Sigmoid colon (tissue), 7 donors: ENCODE measurements at places on chromosomes 16 and 17.

- no peak for DNase-seq
Observed at GRCh38 chr17:70181376-70181775, 12.0 kb downstream of the KCNJ2 start.

DNA sequence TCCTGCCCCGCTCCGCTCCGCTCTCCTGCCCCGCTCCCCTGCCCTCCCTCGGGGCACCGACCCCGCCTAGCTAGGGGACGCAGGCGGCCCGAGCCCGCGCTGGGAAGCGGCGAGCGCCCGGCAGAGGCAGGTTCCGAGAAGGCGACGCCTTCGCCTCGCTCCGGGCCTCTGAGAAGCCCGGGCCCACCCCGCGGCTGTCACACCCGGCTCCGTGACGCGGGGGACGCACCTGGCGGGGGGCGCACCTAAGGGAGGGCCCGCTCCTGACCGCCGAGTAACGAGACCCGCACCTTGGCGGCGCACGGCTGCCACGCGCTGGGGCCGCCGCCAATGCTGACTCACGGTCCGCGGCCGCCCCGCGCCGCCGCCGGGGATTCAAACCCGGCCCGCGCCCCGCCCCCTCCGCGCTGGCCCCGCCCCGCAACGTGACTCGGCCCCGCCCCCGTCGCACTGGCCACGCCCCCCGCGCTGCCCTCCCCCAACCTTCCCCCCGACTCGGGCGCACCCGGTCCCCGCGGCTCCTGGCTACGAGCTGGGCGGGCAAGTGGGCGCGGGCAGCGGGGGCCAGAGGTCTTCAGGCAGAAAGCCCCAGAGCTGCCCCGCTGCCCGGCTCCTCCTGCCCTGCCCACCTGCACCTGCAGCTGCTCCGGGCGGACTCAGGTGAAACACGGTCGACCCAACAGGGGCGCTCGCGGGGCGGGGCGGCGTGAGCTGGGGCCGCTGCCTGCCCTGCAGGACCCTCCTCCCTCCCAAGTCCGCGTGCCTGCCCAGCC, 27.8 kb downstream of the GNPTG start:
- DNase-seq: no peak

DNA sequence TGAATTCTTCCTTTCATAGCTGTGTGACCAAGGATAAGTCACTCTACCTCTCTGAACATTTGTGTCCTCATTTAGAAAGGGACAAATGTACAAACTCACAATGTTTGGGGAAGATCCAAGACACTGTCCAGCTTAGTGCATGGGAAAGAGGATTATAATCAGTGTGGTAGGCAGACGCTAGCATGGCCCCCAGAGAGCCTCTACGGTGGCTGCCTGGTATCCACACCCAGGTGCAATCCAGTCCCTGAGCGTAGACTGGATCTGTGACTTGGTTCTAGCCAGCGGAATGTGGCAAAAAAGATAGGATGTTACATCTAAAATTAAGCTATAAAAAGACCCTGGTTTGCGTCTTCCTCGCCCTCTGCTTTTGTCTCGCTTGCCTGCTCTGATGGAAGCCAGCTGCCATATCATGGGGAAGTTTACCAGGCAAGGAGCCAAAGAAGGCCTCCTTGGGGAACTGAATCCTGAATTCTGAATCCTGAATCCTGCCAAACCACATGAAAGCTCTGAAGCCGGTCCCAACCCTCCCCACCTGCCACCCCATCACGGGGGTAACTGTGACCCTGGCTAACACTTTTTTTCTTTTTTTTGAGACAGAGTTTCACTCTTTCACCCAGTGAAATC, 51.7 kb downstream of the PLXDC1 start:
- peak; percentile 89 for DNase-seq

DNA sequence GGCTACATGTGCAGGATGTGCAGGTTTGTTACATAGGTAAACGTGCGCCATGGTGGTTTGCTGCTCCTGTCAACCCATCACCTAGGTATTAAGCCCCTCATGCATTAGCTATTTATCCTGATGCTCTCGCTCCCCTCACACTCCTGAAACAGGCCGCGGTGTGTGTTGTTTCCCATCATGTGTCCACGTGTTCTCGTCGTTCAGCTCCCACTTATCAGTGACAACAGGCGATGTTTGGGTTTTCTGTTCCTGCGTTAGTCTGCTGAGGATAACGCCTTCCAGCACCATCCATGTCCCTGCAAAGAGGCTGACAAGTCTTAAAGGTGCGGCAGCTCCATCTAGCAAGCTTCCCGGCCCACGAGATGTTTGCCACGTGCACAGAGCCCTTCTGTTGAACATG, 175.1 kb downstream of the FOXL1 start:
- DNase-seq: no peak

DNA sequence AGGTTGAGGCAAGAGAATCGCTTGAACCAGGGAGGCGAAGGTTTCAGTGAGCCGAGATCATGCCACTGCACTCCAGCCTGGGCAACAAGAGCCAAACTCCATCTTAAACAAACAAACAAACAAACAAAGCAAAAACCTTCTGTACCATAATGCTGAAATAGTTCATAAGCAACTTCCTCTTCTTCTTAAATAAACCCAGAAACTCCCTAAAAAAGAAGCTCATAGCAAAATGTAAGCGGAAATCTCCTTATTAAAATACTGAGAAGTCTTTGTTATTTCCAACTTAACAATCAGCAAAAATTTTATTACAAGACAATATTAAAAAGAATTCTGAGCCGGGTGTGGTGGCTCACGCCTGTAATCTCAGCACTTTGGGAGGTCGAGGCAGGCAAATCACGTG, 82.8 kb downstream of the FBXL20 start:
- no peak for DNase-seq

- no peak for DNase-seq
Observed at GRCh38 chr17:7480089-7480384, 606 bp upstream of the ZBTB4 start.

GRCh38 chr16:84598360-84598759, 19.5 kb downstream of the COTL1 start:
- DNase-seq: no peak

- DNase-seq: no peak
Observed at GRCh38 chr16:81012974-81013373, 6.0 kb downstream of the CENPN start.

GRCh38 chr16:11196286-11196828, 59.6 kb downstream of the SOCS1 start:
- DNase-seq: no peak

GRCh38 chr16:11020792-11021551, 76.6 kb downstream of the CLEC16A start:
- DNase-seq: no peak

- no peak for DNase-seq
Observed at GRCh38 chr16:6382924-6383459, 949.7 kb upstream of the RBFOX1 start.

GRCh38 chr17:12990041-12990808, 27.6 kb downstream of the ELAC2 start:
- no peak for DNase-seq

DNA sequence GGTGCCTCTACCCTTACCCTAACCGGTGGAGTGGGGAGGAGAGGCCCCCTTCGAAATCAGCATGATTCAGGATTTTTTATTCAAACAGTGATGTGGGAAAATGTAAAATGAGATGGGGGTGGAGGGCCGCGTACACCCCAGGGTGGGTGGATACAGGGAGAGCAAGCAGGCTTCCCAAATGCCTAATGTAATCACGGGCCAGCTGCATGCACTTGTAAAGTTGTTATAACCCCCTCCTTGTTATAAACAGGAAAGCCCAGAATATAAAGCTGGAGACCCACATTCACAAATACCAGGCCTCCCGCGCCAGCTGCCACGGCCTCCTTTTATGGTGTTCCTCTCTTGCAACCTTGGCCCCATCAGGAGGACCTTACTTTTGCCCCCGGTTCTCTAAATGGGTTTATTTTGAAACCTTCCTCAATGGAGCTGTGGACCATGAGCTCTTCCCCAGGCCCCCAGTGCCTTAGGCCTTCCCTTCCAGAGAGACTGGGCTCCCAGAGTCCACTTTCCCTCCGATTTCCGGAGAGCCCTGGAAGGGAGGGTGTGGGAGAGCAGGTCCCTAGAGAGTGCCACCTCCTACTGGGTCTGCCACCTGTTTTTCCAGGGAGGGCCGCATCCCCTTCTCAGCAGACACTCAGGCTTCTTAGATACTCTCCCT, 906 bp upstream of the FOXL1 start:
- no peak for DNase-seq

GRCh38 chr16:57699481-57699880, 4.9 kb downstream of the DRC7 start:
- DNase-seq: peak; percentile 10

- DNase-seq: no peak
Observed at GRCh38 chr17:32341141-32341856, 674 bp downstream of the C17orf75 start.

- peak; percentile 53 for DNase-seq
Observed at GRCh38 chr17:78993981-78994671, 14.4 kb upstream of the LGALS3BP start.

DNA sequence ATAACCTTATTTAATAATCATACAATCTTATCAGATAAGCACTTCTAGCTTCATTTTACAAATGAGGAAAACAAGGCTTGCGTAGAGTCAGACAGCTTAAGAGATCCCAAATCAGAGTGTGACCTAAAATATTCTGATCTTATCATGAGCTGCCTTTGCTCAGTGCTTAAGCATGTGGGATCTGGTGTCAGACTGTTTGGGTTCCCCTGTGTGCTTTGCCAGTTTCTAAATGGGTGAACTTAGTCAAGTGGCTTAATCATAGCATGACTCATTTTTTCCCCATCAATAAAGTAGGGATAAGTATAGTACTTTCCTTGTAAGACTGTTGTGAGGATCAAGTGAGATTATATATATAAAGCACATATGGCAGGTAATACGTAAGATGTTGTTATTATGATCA, 612.6 kb upstream of the C16orf82 start:
- DNase-seq: no peak

DNA sequence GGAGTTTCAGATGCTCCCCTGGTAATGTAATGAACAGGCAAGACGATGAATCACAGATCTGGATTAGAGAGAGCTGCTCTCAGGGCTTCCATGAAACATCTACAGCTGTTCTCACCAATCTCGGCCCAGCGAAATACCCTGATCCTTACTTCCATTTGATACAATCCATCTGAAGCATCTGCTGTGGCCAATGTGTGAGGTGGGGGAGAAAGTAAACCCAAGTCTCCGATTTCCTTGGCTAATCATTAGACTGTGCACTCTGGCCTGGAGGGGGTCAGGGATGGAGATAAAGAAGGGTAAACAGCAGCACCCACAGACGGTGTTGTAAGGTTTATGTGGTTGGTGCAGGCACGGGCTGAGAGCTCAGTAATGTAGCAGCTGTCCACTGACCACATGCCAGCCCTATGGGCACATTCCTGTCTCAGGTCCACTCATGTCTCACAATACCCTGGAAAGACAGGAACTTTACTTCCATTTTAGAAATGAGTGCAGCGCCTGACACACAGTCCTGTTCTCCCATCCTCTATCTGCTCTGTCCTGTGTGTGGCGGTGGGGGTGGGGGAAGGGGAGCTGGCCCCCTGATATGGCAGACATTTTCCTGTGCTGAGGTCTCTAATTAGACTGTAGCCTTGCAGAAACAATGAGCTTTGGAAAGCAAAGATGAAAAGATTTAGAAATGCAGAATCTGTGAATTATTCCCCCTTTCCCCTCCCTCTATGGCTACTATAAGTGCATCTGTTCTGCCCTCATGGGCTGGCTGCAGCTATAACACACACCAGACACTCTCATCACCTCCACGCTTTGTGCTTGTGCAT, 48.3 kb upstream of the ERN1 start:
- no peak for DNase-seq

GRCh38 chr16:74942566-74942965, 42.4 kb downstream of the WDR59 start:
- no peak for DNase-seq

- no peak for DNase-seq
Observed at GRCh38 chr17:69059458-69060175, 1.1 kb downstream of the ABCA9 start.

GRCh38 chr17:20267459-20267842, 199.9 kb downstream of the LGALS9B start:
- no peak for DNase-seq

- no peak for DNase-seq
Observed at GRCh38 chr16:3979070-3979469, 98.6 kb upstream of the CREBBP start.

GRCh38 chr17:15966879-15967248, 21.9 kb downstream of the ADORA2B start:
- DNase-seq: peak; percentile 34

DNA sequence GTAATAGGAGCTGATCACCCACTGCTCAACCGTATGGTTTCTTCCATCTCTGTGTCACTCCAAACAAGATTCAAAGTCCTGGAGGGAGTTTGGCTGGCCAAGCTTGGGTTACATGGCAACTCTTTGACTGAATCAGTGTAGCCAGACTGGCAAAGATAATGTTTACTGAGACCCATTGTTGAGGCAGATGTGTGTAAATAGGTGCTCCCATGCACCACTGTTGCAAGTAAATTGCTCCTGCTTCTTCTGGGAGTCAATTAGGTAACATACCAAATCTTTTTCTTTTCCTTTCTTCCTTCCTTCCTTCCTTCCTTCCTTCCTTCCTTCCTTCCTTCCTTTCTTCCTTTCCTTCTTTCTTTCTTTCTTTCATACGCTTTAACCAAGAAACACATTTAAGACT, 86.3 kb upstream of the DHX40 start:
- no peak for DNase-seq

GRCh38 chr17:77213778-77214132, 73.0 kb downstream of the SEC14L1 start:
- DNase-seq: peak; percentile 61

- no peak for DNase-seq
Observed at GRCh38 chr17:38659415-38659814, 15.3 kb downstream of the EPOP start.

- DNase-seq: no peak
Observed at GRCh38 chr16:85729452-85730185, 21.3 kb downstream of the C16orf74 start.

- no peak for DNase-seq
Observed at GRCh38 chr16:66494916-66495315, 55.0 kb downstream of the TK2 start.

DNA sequence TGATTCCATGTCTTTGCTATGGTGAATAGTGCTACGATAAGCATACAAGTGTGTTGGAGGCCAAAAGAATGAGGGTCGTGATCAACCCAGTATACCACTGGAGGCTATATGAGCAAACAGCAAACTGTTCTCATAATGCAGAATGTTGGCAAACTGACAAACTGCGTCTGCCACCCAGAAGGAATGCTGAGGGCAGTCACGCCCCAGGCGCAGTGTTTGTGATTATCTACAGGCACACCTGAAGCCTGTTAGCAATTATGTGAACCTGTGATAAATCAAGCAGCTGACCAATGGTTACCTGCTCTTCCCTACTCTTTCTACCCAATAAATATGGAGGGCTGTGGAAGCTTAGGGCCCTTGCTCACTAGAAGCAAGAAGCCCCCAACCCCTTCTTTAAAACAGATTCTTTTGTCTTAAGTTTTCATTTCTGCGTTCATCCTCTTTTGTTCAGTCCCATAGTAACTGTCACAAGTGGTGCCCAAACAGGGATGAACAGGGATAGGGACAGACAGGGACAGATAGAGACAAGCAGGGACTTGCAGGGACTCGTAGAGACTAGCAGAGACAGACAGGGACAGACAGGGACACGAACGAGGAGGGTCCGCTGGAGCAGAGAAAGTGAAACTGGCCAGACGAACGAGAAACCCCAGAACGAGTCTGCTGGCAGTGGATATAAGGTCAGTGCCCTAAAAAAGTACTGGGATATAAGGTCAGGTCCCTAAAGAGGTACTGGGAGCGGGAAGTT, 25.1 kb downstream of the CD300LG start:
- no peak for DNase-seq
